ENCODE measurements at places on chromosomes 6 and 20.

DNA sequence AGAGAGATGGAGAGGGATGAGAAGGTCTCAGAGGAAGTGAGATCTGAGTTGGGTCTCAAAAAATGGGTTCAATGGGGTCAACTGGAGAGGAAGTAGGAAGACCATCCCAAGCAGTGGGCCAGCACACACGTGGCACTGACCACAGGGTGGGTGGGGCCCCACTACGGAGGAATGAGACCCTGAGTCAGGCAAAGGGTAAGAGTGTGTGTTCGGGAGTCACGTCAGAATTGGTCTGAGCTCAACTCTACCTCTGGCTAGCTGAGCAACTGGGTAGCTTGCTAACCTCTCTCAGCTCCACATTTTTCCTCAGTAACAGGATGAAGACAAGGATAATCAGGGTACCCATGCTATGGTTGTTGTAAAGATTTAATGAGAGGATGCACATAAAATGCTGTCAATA lies 79.0 kb downstream of the TRERF1 start:
- DNase-seq = no peak

GRCh38 chr6:41247882-41248705 lies 19.9 kb downstream of the TREML4 start:
- no peak for DNase-seq

- DNase-seq = no peak
Observed at GRCh38 chr6:16130437-16130891, 1.6 kb downstream of the MYLIP start.

DNA sequence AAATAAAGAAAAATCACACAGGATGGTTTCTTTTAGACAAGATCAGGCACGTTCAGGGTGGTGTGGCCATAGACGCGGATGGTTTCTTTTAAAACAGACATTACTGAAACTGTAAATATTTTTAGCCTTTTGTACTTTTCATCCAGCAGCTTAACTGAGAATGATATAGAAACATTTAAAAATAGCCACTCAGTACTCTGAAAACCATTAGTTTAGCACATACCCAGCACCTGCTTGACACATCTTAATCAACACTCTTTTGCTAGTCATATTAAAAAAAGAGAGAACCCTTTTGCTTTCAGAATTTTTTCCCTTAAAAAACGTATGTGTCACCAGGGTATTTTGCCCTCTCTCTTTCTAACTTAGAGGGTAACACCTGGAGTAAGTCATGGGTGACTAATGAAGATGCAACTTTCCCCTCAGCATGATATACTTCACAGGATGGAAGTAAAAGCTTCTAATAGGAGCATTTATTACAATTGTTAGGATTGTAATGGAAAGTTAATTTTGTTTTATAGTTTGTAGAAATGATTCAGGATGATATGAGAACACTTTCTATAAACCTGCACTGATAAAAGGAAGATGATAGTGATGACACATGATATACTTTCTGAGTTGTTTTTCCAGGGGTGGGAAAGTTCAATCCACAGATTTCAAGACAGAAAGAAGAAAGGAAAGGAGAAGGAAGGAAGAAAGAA lies 45.2 kb downstream of the BACH2 start:
- DNase-seq = no peak
